Fibroblast of skin of right biceps (primary cell): ENCODE measurements at places on chromosomes 3 and 15.

DNA sequence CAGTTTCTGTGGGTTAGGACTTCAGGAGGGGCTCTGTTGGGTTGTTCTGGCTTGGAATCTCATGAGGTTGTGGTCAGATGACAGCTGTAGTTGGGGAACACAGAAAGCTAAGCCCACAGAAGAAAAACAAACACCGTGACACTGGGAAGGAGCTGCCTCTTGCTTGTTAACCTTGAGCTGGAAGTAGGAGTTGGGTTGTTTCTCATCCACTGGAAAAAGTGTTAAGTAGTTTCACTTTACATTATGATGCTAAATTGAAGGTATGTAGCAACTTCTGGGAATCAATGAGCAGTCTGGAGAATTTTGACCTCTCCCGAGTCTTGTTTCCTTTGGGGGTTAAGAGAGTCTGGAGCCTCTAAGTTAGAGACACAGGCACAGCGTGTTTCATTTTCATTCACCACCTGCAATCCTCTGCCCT, 20.4 kb downstream of the HACD3 start:
- DNase-seq, result peak; percentile 4

- no peak for DNase-seq
These were observed 7.8 kb downstream of the ATP6V1A start for GRCh38 chr3:113754494-113755159.

DNA sequence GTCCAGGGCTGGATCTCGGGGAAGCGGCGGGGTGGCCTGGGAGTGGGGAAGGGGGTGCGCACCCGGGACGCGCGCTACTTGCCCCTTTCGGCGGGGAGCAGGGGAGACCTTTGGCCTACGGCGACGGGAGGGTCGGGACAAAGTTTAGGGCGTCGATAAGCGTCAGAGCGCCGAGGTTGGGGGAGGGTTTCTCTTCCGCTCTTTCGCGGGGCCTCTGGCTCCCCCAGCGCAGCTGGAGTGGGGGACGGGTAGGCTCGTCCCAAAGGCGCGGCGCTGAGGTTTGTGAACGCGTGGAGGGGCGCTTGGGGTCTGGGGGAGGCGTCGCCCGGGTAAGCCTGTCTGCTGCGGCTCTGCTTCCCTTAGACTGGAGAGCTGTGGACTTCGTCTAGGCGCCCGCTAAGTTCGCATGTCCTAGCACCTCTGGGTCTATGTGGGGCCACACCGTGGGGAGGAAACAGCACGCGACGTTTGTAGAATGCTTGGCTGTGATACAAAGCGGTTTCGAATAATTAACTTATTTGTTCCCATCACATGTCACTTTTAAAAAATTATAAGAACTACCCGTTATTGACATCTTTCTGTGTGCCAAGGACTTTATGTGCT, 527 bp downstream of the B2M start:
- DNase-seq, result peak; percentile 51

DNA sequence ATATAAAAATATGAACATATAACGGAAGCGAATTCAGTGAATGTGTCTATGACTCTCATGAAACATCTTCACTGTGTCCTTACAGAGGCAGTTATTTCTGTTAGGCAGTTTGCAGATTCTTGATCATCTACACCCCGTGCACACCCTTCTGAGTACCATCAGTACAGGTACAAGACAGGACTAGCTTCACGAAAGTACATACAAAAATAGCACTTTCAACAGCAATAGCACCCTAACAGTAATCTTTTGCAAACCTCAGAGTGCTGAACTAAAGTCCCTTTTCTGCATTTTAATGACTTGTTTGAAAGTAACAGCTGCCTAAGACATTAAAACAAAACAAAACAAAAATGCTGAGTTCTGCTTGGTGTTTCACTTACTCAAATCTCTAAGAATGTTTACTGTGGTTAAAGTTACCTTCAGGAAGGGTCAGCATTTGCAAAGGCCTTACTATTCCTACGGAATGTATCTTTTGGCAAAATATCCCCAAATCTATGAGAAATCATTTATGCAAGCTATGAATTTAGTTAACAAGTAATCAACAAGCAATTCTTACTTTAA, 104.1 kb downstream of the CNTN3 start:
- no peak for DNase-seq

DNA sequence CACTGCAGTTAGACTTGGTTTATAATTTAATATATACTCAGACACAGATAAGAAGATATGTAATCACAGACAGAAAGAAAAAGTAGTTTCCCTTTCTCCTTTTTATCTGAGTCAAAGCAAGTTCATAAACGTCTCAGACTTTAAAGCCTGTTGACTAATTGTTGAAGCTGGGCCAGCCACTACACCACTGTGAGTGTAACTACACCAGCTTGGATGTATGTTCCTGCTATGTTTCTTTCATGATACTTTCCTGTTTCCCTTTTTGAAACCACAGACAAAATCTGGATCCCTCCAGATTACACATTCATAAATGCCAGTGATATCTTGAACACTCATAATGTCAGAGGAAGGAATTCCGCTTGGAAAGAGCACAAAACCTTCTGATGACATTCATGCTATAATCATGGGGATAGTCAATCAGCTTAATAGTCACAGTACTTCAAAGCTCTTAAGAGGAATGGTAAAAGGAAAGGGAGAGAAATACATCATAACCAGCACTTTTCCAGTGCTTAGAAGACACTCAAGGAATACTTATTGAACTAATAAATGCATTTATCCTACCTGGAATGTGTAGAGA, 32.0 kb downstream of the KCNMB2 start:
- peak; percentile 28 for DNase-seq

DNA sequence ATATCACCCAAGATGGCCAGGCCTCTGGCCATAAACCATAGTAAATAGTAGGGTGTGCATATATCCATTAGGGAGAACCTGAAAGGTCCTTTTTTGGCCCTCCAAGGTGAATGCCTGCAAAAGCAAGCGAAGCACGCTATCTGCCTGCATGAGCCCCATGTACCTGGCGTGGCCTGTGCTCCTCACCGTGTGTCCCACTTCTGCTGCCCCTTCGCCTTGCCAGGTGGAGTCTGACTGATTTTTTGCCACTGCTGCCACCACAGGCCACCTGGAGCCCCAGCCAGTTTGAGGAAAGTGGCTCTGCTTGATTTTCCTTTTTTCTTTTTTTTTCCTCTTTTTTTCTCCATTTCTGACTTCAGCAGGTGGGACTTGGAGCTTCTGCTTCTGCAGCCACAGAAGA, 139.7 kb downstream of the SNRPN start:
- DNase-seq, result no peak

- peak; percentile 7 for DNase-seq
These were observed 63.3 kb upstream of the STRIT1 start for GRCh38 chr3:155356594-155357370.

DNA sequence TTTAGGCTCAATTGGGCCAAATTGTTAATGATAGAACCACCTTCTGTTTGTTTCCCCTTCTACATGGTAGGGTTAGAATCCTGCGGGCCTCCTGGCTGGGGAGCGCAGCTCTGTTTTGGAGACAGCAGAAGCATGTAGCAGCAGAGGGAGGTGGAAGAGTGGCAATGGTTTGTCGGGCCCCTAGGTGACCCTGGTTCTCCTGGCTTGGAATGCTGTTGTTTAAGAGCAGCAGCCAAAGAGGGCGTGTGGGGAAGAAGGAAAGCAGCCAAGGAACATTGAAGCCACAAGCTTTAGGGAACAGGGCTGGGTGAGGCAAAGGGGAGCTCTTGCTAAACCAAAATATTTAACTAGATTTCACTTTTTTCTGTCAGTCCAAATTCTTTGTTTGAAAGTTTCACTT, 213.7 kb upstream of the NR2E3 start:
- peak; percentile 27 for DNase-seq

- DNase-seq, result no peak
These were observed 48.2 kb downstream of the TRIM42 start for GRCh38 chr3:140726066-140726465.

- DNase-seq, result no peak
These were observed 4.4 kb upstream of the BRPF1 start for GRCh38 chr3:9727041-9727595.

DNA sequence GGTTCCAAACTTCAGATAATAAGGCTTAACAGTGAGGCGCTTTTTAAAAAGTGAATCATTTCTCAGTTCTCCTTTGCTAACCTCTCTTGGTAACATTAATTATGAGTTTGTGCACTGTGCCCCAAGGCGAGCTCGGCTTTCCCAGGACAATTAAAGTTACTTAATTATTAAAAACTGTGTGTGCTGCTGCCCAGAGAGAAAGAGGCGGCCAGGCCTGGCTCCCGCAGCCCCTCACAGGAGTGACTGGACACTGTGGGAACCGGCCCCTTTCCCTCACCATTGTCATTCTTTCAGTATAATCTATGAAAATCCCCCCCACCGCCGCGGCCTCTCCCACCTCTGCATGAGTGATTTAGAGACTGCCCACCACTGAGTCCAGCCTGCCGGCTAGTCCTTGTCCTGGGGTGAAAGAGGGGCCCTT, 43.1 kb upstream of the HES1 start:
- no peak for DNase-seq

GRCh38 chr3:37197810-37198371, 23.5 kb upstream of the LRRFIP2 start:
- DNase-seq, result peak; percentile 94

- DNase-seq, result no peak
These were observed 63.9 kb downstream of the NR2E3 start for GRCh38 chr15:71874245-71874644.

- no peak for DNase-seq
These were observed 1.2 kb upstream of the C3orf70 start for GRCh38 chr3:185153861-185154629.
